8988T (cell line): ENCODE measurements at places on chromosomes 16 and 17.

DNA sequence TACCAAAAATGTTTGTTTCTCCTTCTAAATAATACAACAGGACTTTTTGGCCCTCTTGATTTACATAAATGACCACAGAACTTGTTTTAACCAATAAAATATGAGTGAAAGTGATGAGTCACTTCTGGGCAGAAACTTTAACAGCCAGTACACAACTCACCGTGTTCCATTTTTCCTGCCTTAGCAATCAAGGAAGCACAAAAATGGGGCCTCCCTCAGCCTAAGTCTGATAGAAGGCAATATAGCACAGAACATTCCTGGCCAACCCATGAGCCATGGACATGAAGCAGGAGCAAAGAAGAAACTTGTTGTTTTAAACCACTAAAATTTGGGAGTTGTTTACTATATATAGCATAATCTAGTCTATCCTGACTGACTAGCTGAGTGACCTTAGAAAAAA, 61.1 kb upstream of the MTMR4 start:
- DNase-seq, result no peak

DNA sequence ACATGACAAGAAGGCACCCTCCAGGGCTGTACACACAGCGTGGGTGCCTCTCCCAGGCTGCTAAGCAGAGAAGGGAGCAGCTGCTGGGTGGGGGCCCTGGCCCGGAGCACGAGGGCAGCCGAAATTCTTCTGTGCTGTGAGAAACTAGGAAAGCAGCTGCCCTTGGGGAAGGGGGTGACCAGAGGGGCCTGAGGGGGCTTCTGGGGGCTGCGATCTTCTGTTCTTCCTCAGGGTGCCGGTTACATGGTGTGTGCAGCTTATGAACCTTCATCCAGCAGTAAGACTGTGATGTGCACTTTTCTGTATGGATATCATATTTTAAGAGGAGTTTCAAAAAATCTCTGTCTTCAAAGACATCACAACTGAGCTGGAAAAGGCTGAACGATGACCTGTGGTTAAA, 43.2 kb upstream of the METRNL start:
- no peak for DNase-seq

DNA sequence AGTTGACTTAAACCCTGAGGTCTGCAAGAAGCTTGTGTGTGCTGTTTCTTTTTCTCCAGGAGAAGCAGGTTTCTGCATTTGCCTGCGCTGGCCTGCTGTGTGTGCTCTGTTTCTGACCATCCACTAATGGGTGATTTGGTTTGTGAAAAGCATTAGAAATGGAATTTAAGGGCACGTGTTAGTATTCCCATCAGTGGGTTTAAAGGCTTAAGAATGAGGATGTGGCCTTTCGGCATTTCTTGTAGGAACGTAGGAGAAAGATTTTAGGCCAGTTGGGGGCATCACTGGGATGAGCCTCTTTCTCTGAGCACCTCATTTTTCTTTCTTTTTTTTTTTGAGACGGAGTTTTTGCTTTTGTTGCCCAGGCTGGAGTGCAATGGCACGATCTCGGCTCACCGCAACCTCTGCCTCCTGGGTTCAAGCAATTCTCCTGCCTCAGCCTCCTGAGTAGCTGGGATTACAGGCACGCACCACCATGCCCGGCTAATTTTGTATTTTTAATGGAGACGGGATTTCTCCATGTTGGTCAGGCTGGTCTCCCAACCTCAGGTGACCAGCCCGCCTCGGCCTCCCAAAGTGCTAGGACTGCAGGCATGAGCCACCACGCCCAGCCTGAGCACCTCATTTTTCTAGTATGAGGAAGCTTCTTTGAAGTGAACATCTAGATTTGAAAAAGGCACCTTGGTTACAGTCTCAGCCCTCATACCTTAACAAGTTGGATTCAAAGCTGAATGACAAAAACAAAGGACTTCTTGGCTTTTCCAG, 110.3 kb downstream of the BANP start:
- no peak for DNase-seq

DNA sequence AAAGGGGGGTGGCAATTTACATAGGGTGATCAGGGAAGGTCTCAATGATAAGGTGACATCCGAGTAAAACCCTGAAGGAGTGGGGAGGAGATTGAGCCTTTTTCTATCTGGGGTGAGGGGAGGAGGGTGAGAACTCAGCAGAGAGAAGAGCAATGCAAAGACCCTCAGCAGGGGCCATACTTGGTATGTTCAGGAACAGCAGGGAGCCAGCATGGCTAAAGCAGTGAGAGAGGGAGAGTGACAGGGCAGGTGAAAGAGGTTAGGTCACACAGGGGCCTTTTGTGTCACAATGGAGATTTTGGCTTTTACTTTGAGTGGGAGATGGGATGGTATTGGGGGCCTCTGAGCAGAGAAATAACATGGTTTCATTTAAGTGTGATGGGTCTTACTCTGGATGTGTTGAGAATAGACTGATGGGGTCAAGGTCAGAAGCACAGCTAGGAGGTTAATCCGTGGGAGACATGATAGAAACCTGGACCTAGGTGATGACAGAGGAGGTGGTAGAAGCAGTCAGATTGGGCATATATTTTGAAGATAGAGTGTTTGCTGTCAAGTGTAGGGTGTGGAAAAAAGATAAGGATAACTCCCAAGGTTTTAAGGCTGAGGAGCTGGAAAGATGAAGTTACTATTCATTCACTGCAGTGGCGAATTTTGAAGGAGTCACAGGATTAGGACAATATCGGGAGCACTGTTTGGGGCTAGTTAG, 6.2 kb downstream of the SP2 start:
- no peak for DNase-seq

DNA sequence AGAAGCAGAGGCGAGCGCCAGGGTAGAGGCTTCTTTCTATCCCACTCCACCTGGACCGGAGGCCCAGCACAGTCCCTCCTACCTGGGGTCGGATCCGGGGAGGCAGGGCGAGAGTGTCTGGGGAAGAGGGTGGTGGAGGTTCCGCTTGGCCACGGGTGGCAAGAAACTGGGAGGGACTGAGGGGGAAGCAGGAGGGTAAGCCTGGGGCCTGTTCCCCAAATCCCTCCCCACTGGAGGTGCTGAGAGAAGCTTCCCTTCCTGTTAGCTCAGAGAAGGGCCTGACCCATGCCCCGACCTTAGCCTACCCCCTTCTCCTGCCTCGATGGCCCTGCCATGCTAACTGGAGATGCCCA, 1.8 kb upstream of the TPPP3 start:
- DNase-seq, result no peak

DNA sequence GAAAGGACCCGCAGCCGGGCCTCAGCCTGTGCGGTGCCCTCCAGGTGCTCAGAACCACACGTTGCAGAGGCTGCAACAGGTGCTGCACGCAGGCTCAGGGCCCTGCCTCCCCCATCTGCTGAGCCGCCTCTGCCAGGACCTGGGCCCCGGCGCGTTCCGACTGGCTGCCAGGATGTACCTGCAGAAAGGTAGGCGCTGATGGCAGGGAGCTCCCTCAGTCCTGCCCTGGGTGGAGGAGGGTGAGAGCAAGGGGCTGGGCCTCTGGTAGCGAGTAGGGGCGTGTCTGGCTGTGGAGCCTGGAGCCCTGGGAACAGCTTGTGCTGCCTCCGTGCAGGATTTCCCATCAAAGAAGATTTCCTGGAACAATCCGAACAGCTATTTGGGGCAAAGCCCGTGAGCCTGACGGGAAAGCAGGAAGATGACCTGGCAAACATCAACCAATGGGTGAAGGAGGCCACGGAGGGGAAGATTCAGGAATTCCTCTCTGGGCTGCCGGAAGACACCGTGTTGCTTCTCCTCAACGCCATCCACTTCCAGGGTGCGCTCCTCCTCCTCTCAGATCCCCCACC, 4.4 kb downstream of the SERPINF2 start:
- DNase-seq, result no peak

GRCh38 chr16:943971-944370, 26.8 kb downstream of the LMF1 start:
- DNase-seq, result no peak

DNA sequence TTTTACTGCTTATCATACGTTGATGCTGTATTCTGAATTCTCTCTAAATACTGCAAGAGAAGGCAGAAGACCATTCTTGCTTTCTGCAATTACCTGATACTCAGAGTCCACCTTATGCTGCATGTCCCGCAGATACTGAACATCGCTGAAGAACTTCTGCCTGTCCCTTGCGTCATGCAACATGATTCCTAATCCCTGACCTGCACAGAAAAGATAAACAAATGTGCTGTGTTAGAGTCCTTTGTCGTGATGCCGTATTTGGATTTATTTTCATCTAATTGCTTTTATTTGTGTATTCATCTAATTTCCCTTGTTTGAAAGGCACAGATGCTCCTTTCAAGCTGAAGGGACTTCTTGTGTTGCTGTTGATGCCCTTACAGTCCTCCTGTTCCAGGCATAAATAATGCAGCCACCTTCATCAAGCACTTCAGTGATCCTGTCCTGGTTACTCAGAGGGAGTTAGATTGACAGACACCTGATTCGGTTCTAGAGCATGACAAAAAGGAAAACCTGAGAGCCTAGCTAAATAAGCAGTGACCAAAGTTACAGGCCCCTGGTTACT, 6.5 kb downstream of the MARCHF10 start:
- DNase-seq, result no peak

GRCh38 chr16:17921357-17921978, 415.1 kb downstream of the NPIPA8 start:
- no peak for DNase-seq

DNA sequence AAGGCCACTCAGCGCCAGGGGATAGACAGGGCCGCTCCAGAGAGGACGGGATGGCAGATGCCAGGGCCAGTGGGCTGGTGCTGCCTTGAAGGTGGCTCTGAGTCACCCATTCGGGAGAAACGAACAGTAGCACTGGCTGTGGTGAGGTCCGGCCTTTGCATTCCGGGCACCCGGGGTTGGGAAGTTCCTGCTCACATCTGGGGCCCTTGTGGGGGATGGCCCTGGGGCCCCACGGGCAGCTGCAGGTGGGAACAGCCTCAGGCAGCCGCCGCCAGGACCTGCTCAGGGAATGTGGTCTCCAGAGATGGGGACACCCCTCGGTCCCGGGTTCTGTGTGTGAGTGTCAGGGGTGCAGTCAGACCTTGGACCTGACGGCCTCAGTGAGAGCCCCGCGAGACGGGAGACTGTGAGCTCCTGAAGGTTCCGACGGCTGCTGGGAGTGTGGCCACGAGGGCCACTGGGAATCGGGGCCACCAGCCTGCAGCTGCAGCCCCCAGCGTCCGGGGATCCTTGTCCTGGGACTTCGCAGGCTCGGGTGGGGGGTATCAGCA, 1.4 kb downstream of the CBFA2T3 start:
- no peak for DNase-seq

DNA sequence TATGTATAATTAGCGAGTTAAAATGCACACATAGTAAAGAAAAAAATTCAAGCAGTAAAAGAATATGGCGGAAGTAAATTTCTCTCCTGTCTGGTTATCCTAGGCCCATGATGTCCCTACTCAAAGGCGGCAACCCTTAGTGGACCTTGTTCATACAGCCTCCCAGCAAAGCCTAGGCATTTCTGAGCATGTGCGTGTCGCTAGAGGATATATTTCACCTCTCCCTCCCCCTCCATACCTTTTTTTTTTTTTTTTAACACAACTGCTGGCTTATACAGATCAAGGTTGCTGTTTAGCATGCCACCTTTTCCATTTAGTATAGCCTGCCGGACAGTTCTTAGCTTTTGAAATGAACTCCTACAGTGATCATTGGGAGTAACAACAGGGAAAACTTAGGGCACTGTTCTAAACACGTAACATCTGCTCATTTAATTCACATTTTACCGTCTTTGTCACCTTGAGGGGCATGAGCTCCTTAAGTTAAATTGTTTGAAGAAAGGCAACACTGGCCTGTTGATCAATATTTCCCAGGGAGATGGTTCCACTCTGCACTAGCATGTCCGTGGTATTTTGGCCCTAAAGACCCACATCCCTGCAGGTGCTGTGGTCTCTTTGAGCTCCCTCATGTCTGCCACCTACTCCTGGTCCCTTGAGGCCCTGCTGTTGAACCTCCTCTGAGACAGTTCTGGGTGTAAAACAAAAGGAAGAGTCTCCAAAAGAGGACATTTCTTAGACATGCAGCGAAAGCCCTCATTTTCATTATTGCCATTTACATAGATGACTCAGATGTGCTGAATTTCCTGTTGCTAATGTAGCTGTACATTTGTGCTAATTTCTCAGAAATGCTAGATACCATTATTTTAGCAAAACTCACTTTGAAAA, 4.1 kb upstream of the TNFRSF13B start:
- no peak for DNase-seq

DNA sequence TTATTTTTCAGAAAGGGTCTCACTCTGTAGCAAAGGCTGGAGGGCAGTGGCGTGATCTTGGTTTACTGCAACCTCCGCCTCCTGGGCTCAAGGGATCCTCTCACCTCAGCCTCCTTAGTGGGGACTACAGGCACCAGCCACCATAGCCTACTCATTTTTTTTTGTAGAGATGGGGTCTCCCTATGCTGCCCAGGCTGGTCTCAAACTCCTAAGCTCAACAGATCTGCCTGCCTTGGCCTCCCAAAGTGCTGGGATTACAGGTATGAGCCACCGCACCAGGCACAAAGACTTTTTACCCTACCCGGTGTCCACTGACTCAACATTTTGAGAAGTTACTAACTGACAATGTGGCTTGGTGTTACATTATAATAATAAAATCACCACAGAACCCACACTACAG, 7.2 kb downstream of the GRB2 start:
- no peak for DNase-seq

DNA sequence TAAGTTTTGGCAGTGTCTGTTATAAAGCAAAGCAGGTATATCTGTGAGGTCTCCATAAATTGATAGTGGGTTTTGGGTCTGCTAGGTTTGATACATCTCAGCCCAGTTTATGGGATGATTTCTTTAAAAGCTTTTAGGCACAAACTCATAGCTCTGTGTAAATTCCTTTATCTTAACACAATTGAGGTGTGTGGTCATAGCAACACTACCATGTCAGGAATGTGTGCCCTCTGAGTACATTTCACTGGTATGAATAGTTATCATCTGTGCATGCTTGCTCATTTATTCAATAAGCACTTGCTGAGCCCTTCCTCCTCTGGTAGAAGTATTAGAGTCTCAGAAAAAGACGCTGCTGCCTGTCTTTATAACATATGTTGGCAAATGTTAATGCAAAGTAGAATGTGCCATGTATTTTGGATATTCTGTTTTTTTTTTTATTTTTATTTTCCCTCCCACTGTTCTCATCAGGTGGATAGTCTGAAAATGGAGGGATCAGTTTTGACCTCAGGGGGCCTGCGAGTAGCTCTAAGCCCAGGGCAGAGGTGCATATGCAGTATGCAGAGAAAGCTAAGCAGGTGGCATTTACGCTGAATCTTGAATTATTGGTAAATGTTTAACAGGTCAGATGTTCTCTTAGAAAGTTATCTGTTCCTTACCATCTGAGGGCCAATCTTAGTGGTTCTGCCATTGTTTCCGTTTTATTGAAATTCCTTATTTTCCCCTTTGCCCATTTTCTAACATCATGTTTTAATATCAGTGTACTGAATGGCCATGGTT, 90.7 kb downstream of the WNT3 start:
- DNase-seq, result no peak

GRCh38 chr16:67443265-67443664, 12.3 kb downstream of the HSD11B2 start:
- DNase-seq, result no peak

DNA sequence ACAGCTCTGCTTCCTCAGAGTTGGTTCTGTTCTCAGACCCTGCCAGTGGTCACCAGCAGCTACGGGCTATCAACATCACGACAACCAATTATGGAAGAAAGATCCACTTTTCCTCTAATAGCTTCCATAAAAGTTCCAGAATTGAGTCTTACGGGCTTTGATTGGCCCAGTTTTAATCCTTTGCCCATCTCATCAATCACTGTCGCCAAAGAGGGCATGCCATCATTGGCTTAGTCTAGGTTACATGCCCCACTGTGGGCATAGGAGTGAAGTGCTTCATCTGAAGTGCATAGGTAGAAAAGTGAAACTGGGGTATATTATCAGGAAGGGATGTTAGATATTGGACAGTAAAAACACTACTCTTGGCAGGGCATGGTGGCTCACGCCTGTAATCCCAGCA, 76.6 kb upstream of the DHX40 start:
- no peak for DNase-seq
